ENCODE measurements at places on chromosomes 3 and 15. TPM values are rescaled to one million over a fixed set of nuclear protein-coding genes. Genes with fewer than 3 reads are reported as not detected.

The KLHL6 gene
- 0.18 TPM for total RNA-seq

The CCR3 gene
- not detected for total RNA-seq

The SEMA7A gene
- total RNA-seq = 17.9 TPM

The DHFR2 gene
- 2.6 TPM for total RNA-seq

The HTR3E gene
- total RNA-seq = not detected

The P2RY1 gene
- total RNA-seq = 32.9 TPM

The COL6A6 gene
- 0.11 TPM for total RNA-seq

The SH2D7 gene
- total RNA-seq = not detected

- no peak for DNase-seq
Measured at GRCh38 chr15:52683580-52683979, 4.4 kb upstream of the ATOSA start.

DNA sequence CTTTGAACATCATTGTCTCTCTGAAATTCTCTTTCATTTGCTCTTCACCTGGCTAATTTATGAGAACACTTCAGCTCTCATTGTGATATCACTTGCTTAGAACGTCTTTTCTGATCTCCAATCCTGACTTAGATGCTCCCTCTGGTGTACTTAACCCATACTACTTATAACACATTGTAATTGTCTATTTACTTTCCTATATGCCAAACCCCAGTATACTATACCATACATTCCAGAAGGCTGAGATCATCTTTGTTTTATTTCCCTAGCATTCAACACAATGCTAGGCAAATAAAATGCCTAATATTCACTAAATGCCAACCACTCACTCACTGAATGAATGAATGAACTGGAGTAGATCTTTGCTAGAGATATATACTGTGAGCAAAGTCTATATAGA, 27.0 kb upstream of the PEX5L start:
- DNase-seq = no peak

DNA sequence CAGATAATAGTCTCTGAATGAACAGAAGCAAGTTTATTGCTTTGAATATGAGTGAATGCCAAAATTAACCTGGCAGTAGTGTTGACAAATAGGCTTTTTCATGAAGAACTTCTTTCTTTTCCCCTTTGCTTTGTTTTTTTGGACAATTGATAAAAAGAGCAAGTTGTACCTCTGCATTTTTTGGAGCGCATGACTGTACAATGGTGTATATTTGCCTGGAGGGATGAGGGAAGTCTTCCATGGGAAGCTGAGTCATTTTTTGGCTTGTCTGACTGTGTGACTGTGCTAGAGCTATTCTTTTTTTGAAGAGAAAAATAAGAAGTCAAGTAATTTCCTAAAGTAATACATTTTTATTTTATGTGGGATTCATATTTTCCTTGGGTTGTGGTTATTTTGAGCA, 186.9 kb downstream of the KLHL25 start:
- DNase-seq = no peak

GRCh38 chr3:71813704-71814103, 28.8 kb upstream of the PROK2 start:
- no peak for DNase-seq

DNA sequence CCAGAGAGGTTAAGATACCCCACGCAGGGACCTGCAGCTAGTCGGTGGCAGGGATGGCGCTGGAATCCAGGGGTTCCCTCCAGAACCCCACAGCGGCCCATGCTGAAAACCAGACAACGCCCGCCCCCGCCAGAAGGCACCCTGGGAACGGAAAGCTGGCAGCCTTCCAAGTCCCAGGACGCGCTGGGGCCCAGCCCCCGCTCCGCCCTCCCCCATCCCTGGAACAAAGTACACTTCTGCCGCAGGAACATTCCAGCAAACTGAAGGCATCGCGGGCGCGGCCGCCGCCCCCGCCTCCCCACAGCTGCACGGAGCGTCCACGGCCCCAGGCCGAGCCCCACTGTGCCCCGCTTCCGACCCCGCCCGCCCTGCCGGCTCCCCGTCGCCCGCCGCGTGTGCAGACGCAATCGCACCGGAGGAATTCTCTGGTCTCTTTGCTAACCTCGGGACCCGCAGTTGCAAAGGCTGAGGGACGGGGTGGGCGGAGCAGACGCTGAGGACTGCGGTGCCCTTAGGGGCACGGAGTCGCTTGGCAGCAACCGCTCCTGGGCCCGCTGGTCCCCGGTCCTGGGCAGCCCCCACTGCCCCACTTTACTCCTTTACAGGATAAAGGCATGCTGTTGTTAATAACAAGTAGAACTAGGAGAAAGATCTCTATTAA, 44.8 kb upstream of the RNU6-1 start:
- peak; percentile 76 for DNase-seq

DNA sequence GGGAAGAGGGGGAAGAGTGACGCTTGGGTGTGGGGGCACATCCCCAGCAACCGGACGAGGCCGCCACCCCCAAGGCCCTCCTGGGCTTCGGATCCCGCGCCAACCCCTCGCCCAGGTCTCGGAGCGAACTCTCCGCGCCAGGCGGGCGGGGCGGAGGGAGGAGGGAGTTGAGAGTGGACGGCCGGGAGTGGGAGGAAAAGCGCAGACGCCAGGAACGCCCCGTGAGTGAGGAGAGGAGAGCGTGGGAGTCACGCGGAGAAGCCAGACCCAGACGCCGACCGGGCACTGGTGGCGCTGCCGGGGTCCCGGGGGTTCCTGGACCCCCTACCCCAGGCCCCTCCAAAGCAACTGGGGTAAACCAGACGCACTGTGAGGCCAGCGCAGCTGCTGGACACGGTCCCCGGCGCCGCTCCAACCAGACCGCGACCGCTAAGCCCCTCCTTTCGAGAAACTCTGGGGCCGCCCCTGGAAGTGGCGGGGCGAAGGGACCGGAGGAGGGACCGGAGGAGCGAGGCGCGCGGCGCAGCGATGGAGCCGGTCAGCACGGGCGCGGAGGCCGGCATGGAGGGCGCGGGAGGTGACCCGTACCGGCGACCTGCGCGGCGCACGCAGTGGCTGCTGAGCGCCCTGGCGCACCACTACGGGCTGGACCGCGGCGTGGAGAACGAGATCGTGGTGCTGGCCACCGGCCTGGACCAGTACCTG, at the start of gene EFCC1:
Gene EFCC1, plus strand, starts transcription at position 204 of the 705 bp plus-strand sequence. Its CDS starts 325 bp downstream, at position 529.
- DNase-seq = peak; percentile 72

DNA sequence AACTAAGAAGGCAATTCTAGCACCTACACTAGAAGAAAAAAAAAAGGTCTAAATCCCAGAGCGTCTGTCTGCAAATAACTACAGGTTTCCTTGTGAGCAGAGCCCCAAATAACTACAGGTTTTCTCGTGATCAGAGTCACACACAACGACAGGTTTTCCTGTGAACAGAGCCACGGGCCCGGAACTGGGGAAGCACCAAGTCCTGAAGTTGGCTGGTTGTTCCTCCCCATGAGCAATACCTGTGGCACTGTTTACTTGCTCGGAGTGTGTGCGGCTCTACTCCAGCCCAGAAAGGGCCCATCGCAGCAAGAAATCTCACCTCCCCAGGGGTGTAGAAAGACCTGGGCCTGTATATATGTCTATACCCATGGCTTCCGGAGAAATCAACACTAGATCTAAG, 644 bp upstream of the MASP1 start:
- DNase-seq = no peak

DNA sequence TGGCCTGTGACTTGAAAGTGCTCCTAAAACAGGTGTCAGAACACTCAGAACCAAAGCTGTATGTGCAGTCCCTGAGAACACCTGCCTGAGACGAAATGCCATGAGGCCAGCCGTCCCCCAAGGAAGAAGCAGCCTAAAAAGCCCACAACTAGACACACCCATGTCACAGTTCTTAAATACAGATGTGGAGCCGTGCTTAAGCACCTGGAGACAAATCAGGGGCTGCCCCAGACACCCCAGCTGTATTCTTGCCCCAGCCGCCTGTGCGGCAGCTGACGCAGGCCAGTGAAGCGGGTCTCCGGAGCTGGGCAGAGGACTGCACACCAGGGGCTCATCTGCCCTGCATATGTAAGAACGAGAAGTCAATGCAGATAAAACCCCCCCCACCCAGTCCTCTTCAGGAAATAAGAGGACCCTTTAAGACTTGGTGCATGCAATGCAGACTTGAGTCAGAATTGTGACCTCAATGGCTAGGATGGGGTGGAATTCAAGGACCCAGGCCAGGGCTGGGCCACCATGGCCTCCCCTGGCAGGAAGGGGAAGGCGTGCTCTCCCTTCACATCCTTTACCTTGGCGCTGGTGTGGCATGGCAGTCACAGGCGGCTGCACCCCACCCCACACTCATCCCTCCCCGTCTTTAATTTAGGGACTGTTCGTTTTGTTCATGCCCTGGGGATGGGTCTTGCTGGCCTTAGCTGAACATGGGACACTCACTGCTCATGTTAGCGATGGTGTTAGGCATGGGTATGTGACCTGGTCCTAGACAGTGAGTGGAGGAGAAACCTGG, 27.7 kb upstream of the PLXNA1 start:
- DNase-seq = peak; percentile 5

DNA sequence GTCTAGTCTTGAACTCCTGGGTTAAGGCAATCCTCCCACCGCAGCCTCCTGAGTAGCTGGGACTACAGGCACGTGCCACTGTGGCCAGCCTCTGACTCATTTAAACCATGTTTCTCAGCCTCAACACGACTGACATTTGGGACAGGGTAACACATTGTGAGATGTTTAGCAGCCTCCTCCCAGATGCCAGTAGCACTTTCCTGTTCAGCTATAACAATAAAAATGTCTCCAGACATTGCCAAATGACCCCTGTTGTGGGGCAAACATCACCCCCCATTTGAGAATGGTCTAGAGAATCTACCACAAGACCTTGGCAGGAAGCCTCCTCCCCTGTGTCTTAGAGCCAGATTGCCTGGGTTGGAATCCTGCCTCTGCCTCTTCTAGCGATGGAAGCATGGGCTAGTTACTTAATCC, 8.4 kb downstream of the TMEM40 start:
- no peak for DNase-seq

- DNase-seq = no peak
Measured at GRCh38 chr3:48560648-48561018, 2.9 kb downstream of the UCN2 start.

DNA sequence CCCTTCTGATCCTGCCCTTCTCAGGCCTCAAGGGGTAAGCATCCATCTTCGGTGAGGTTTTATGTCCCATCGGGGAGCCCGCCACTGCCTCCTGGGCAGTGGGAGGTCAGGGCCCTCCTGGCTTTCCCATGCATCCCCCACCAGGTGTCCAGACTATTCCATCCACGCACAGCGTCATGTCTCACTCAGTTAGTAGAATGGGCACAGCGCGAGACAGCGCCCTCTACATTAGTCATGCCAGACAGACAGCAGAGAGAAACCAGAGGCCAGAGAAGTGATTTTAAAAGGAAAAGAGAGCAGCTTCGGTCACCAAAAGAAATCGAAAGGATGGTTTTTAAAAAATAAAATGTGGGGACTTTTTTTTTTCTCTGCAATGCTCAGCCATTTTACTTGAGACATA, 49.8 kb downstream of the ZDHHC3 start:
- DNase-seq = no peak

- DNase-seq = peak; percentile 67
Measured at GRCh38 chr15:37109872-37110572, 9.7 kb upstream of the MEIS2 start.

DNA sequence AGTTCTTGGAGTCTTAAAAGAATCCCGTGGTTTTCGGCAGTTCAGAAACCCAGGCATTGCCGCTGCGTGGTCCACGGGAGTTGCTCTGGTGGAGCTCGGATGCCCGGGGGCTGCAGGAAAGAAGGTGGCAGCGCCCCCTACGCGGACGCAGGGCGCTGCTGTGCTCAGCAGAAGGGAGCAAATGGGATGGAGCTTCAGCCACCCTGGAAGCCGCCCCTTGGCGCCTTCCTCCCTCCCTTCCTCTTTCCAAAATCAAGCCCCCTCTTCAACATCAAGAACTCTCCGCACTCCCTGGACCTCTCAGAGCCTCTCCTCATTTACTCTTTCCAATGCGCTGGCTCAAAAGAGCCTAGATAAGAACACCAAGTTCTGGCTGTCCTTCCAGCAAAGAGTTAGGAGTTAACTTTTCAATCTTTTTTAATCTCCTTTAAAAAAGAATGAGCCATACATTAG, 880 bp upstream of the CHRNA7 start:
- DNase-seq = peak; percentile 56

DNA sequence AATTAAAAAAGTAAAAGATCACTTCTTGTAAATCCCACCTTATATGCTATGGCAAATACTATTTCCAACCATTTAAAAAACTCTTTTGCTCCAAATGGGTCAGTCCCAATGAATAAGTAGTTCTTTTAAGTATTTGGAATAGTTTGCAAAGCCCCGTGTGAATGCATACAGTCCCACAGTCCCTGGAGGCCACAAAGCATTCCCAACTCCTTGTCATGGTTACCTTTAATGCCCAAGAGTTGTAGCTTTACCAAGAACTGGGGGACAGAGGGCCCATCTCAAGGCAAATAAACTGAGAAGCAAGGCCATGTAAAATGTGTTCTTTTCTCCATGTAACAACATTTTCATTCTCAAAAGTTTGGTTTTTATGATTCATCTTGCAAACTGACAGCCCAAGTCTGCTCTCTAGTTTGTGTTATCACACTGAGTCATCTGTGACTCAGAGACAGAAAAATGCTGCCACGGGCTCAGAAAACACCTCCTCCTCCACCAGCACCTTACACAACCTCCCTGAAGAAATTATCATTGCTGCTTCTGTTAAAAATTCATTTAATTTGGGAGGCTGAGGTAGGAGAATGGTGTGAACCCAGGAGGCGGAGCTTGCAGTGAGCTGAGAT, 336.2 kb downstream of the ERC2 start:
- DNase-seq = no peak

DNA sequence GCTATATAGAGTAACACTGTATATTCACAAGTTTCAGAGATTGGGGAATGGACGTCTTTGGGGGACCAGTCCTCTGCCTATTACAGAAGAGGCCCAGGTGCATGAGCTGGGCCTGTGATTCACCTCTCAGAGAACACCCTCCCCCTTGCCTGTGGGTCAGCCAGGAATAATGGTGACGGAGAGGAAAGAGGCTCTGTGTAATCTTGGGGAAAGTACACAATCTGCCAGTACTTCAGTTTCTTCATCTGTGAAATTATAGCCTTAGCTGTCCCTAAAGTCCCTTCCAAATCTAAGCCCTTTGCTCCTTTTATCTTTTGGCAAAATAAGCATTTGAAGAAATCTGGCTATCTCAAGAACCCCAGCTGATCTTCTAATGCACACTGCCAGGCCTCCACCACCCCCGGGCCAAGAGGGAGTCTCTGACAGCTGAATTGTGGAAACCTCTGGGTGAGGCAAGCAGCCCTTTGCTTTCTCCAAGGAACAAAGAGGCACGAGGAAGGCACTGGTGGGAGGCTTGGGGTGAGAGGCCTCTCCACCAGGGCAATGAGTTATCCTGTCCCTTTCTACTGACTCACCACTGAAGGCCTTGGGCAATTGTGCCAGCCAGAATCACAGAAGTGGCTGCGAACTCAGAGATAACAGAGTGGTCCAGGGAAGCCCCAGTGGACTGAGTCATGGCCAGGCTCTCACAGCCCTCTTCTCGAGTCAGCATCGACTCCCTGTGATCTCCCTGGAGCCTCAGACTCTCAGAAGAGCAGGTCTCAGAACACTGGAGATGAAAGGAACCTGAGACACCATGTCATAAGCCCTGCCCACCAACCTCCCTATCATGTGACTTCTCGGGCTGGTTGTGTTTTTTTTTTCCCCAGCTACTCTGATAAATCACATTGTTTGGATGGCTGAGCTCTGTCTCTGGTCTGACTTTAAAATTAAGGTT, 31.8 kb downstream of the CCNL1 start:
- no peak for DNase-seq

- no peak for DNase-seq
Measured at GRCh38 chr3:184110316-184110725, 13.5 kb downstream of the HTR3E start.

GRCh38 chr3:87317779-87318178, 41.4 kb upstream of the POU1F1 start:
- no peak for DNase-seq

Data from WTC11 (cell line).